ENCODE measurements at places on chromosomes 12 and 14.

- H3K36me3 ChIP-seq, result peaks cover 21% of the 10 kb centered on the region
- no peaks in the 10 kb centered on the region for H3K4me1 ChIP-seq
- H3K4me3 ChIP-seq, result no peak overlapping the region
- no peak overlapping the region for H3K27ac ChIP-seq
- H3K27me3 ChIP-seq, result no peaks in the 10 kb centered on the region
Observed at GRCh38 chr12:125089083-125089482, 23.8 kb downstream of the AACS start.

- no peak overlapping the region for H3K4me3 ChIP-seq
- no peaks in the 10 kb centered on the region for H3K4me1 ChIP-seq
- no peaks in the 10 kb centered on the region for H3K36me3 ChIP-seq
- H3K27me3 ChIP-seq, result no peaks in the 10 kb centered on the region
Observed at GRCh38 chr12:65306366-65307168, 28.1 kb downstream of the MSRB3 start.

DNA sequence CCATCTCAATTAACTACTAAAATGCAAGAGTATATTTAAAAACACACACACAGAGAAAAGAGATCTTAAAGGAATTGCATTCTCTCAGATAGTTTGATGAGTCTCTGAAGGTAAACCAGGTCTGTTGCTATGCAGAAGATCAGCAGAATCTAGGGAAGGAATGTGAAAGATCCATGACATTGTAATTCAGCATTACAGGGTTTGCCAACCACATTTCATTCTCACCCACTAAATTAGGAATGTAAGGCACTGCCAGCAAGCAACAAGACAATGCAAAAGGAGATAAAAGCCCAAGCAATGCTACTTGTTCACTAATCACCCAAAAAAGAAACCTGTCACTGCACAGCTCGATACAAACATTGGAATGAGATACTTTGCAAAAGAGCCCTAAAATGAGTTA lies 106.3 kb downstream of the LRIG3 start:
- H3K27me3 ChIP-seq, result no peaks in the 10 kb centered on the region
- no peaks in the 10 kb centered on the region for H3K4me1 ChIP-seq
- no peak for DNase-seq
- no peaks in the 10 kb centered on the region for H3K36me3 ChIP-seq
- H3K27ac ChIP-seq, result no peak overlapping the region
- H3K4me3 ChIP-seq, result no peak overlapping the region

DNA sequence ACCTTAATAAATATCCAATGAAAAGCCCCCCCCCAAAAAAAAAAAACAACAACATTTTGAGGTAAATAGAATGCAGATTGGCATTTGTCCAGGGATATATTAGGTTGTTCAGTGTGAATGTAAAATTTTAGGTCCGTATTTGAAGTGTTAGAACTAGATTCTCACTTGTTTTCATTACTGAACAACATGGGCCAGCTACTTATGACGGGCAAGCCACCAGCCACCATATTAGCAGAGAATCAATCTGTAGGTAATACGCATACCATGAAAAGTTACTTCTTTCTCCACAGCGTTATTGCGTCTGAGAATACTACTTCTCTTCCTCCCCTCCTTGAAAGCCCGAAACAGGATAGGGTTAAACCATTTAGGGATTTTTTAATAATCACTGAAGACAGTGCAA lies 5.4 kb downstream of the FLRT2 start:
- H3K4me1 ChIP-seq, result peaks cover 23% of the 10 kb centered on the region
- DNase-seq, result no peak
- no peak overlapping the region for H3K27ac ChIP-seq
- no peak overlapping the region for H3K4me3 ChIP-seq
- peaks cover 7% of the 10 kb centered on the region for H3K27me3 ChIP-seq
- H3K36me3 ChIP-seq, result no peaks in the 10 kb centered on the region

- DNase-seq, result no peak
- H3K27me3 ChIP-seq, result no peaks in the 10 kb centered on the region
- H3K36me3 ChIP-seq, result no peaks in the 10 kb centered on the region
- no peaks in the 10 kb centered on the region for H3K4me1 ChIP-seq
- H3K27ac ChIP-seq, result no peak overlapping the region
Observed at GRCh38 chr12:101004898-101005297, 205.1 kb downstream of the SLC5A8 start.

GRCh38 chr12:84305144-84305543 lies 607.5 kb downstream of the SLC6A15 start:
- no peak overlapping the region for H3K27ac ChIP-seq
- H3K36me3 ChIP-seq, result no peaks in the 10 kb centered on the region
- H3K27me3 ChIP-seq, result no peaks in the 10 kb centered on the region
- no peak for DNase-seq
- H3K4me1 ChIP-seq, result no peaks in the 10 kb centered on the region

DNA sequence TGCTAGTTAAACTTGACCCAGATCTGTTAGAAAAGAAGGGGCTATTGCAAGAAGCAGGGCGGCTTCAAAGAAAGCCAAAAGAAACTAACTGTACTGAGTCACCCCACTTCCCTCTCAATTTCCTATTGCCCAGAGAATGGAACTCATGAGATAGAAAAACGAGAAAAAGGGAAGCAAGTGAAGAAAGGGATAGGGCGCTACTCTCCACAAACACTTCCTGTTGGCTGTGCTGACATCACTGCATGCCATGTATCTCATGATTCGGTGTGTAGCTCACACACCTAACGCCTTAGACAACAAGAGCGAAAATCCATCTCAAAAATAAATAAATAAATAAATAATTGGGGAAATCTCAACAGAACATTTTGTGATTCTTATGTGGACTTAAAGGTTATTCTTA lies 13.0 kb upstream of the P2RX4 start:
- no peak overlapping the region for H3K4me3 ChIP-seq
- H3K4me1 ChIP-seq, result no peaks in the 10 kb centered on the region
- H3K27me3 ChIP-seq, result no peaks in the 10 kb centered on the region
- no peaks in the 10 kb centered on the region for H3K36me3 ChIP-seq
- DNase-seq, result no peak
- no peak overlapping the region for H3K27ac ChIP-seq

- H3K4me1 ChIP-seq, result peaks cover 34% of the 10 kb centered on the region
- DNase-seq, result no peak
- H3K36me3 ChIP-seq, result no peaks in the 10 kb centered on the region
- H3K27me3 ChIP-seq, result no peaks in the 10 kb centered on the region
- peak overlapping the region; percentile 17 for H3K4me3 ChIP-seq
- H3K27ac ChIP-seq, result peak overlapping the region; percentile 49
Observed at GRCh38 chr14:59481871-59482540, 2.2 kb downstream of the L3HYPDH start.

DNA sequence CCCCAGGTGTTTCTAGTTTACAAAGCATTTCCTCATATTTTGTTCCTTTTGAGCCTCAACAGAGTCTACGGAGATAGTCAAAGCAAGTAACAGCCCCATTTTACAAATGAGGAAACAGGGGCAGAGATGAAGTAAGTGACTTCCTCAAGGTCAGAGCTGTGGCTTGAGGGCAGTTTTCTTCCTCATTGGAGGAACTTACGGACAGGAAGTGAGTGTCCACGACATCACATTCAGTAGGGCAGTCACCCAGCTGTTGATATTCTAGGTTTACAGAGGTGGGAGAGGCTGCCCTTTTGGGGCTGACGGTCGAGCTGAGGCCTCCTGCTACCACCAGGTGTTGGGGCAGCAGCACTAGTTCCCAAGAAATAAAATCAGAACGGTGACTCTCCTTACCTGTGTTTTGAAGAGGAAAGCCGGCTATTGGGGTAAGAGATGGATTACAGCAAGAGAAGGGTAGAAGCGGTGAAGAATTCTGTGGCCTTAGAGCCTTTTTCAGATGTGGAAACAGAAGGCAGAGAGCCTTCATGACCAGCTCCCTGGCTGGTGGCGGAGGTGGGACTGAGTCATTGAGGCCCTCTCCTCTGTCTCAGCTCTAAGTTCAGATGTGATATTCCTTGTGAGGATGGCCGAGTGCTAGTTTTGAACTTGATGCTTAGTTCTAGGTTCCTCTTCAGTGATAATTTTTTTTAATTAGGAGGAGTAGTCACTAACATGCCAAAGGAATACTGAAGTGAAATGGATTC lies 41.7 kb downstream of the SUSD6 start:
- H3K36me3 ChIP-seq, result no peaks in the 10 kb centered on the region
- H3K4me1 ChIP-seq, result peaks cover 61% of the 10 kb centered on the region
- H3K27ac ChIP-seq, result peak overlapping the region; percentile 42
- H3K4me3 ChIP-seq, result no peak overlapping the region
- H3K27me3 ChIP-seq, result no peaks in the 10 kb centered on the region
- DNase-seq, result no peak

DNA sequence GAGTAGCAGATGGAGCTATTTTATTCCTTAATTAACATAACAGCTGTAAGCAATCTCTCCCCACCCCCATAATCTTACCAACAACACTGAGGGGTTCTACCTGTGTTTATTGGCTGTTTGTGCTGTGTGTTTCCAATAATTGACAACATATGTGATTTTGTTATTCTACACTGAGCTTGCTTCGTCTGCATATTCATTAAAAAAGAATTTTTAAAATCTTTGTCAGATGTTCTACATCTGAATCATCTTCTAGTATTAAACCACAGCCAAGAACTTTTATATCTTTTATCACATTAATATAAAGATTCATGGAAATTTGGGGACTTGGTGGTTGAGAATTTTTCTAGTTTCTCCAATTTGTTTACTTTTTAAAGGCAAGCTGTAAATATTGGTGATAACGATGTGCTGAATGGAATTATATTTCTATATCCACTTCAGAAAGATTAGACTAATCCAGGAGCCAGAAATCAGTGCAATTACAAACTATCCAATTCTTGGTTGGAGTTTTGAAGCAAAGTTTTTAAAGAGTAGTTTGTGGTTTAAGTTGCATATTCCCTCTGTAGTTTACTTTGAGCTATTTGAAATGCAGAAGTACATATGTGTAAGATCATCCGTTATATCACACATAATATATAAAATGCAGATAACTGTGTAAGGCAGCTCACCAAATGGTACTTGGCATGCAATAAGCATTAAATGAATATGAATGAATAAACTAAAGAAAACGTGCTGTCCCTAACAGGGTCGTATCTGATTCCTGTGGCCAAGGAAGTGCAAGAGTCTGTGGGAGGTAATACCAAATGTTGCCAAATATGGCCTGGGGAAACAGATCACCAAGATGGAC lies 206.9 kb downstream of the PELI2 start:
- no peak overlapping the region for H3K27ac ChIP-seq
- DNase-seq, result no peak
- H3K4me1 ChIP-seq, result no peaks in the 10 kb centered on the region
- no peak overlapping the region for H3K4me3 ChIP-seq
- H3K36me3 ChIP-seq, result no peaks in the 10 kb centered on the region
- H3K27me3 ChIP-seq, result no peaks in the 10 kb centered on the region

DNA sequence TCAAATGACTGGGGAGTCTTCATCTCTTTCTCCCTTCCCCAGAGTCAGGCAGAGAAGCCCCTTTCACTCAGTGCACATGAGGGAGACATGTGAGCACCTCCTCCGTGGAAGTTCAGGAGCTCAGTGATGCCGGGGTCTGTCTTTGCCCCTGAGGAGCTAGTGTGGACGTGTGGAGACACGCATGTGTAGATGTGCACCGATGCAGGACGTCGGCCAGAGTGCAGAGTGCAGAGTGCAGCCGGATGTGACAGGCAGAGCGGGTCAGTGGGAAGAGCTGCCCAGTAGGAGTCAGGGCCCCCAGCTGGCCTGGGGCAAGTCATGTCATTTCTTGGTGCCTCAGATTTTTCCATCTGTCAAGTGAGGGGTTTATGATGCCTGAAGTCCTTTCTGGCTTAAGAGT lies 20.7 kb downstream of the TSPAN9 start:
- H3K27ac ChIP-seq, result peak overlapping the region; percentile 92
- DNase-seq, result peak; percentile 61
- peaks cover 14% of the 10 kb centered on the region for H3K4me1 ChIP-seq
- H3K36me3 ChIP-seq, result no peaks in the 10 kb centered on the region

DNA sequence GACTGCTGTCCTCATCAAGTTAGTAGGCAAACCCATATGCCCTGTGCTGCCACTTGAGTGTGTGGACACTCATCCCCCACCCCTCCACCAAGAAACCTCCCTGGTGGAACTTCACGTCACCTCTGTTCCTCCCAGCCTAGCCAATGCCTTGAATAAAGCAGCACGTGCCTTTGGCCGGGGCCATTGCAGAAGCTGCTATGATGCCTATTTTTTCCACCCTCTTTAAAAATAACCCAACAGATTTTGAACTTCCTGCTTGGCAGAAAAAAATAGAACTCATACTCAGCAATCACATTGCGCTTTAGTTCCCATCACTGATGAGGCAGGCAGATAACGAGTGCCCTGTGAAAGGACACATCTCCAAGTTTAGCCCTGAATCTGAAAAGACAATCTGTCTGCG lies 23.1 kb upstream of the PWP1 start:
- no peak overlapping the region for H3K27ac ChIP-seq
- no peaks in the 10 kb centered on the region for H3K36me3 ChIP-seq
- H3K27me3 ChIP-seq, result no peaks in the 10 kb centered on the region

DNA sequence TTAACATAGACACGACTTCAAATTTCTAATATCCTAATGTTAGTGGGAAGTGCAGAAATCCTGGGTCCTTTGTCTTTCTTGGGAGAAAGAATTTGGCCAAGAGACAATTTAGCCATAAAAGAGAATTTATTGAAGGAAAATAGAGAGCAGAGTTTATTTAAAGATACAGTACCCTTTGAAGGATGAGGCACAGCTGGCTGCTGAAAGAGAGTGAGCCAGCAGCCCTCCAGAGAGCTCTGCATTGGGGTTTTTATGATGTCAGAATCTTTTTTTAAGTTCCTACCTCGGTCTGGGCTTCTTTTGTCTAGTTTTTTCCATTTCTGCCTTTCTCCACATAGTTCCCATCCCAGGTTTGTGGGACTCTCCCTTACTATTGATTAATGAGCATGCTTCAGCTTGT lies 37.5 kb downstream of the CCER1 start:
- no peak overlapping the region for H3K27ac ChIP-seq
- H3K27me3 ChIP-seq, result no peaks in the 10 kb centered on the region
- DNase-seq, result no peak
- no peaks in the 10 kb centered on the region for H3K36me3 ChIP-seq

DNA sequence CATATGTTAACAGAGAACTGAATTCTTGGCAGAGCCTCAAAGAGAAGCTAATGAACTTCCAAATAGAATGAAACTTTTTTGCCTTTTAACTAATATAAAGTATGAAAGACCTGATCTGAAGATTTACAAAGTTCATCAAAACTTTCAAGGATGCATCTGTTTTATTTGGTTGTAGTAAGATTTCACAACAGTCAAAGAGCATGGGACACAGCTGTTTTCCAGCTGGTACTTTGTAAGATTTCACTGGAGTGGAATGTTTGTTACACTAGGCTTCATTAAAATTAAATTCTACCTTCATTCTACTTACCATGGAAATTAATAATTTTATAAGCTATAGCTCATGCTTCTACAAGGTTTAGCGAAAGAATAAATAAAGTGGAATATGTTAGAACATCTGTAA lies 351.2 kb downstream of the SLC6A15 start:
- H3K4me3 ChIP-seq, result no peak overlapping the region
- no peaks in the 10 kb centered on the region for H3K4me1 ChIP-seq
- H3K27me3 ChIP-seq, result no peaks in the 10 kb centered on the region

DNA sequence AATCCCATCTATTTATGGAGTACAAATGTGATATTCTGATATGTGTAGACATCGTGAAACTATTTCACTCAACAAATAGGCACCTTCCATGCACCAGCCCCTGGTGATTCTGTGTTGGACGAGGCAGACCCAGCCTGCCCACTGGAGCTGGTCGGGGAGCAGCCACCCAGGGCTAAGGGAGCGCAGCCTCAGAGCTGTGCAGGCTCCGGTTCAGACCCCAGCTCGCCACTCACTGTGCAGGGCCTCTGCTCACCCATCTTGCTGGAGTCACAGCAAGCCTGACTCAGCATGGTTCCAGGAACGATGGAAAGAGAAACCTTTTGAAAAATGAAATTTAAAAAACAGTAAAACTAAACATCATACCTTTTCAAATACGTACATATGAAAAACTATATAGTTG lies 52.3 kb upstream of the BCL11B start:
- no peaks in the 10 kb centered on the region for H3K4me1 ChIP-seq
- no peaks in the 10 kb centered on the region for H3K36me3 ChIP-seq
- no peaks in the 10 kb centered on the region for H3K27me3 ChIP-seq
- no peak for DNase-seq

Measured in liver (tissue), 10 donors.